ENCODE measurements at places on chromosomes 3 and 15. TPM values are rescaled to one million over a fixed set of nuclear protein-coding genes. Genes with fewer than 3 reads are reported as not detected.

- no peak for DNase-seq
Measured at GRCh38 chr15:40088929-40089755, 19.5 kb downstream of the BMF start.

DNA sequence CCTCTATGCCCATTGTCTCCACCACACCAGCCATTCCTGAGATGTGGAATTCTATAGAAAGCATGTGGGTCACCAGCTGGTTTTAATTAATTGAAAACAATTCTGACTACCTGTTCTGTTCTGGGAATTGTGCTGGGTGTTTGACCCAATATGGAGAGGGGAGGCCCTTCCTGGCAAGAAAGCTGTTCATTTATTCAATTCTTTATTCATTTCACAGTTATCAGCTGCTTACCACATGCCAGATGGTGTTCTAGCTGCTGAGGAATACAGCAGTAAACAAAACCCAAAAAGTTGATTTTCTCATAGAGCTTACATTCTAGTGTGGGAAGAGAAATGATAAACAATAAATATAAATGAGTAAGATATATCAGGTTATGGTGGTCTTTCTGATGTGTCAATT lies 296.1 kb upstream of the RASGRP1 start:
- no peak for DNase-seq

DNA sequence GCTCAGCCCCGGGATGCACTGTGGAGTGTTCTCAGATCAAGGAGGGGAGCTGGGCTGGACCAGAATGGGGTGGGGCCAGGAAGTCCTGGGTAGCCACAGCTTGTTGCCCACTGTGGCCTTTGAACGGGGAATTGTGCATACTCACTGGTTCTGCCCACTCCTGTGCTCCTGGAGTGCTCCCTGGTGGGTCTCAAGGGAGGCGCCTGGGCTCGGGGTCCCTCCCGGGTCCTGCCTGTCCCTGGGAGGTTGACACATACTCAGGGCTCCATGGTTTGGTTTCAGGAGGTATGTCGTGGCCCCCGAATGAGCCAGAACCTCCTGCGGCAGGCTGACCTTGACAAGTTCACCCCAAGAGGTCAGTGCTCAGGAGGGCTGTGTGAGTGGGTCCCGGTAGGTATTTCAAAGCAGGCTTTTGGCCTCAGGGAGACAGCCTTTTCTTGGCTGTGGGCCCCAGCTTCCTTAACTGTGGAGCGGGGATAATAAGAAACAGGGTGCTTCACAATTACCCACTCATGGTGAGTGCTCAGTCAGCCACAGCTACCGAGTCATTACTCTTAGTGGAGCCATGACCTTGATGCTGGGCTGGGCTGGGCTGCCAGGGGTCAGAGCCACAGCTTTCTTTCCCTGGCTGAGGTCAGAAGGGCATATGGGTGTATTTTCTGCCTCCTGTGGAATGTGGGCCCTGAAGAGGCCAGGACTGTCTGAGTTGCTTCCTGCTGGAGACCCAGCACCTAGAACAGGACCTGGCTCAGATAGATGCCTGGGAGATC lies 7.6 kb downstream of the DNAH1 start:
- no peak for DNase-seq

Gene GPR176
- total RNA-seq, result 1.8 TPM

GRCh38 chr3:14452740-14453710 lies 50.6 kb downstream of the SLC6A6 start:
- peak; percentile 95 for DNase-seq

- DNase-seq, result no peak
Measured at GRCh38 chr15:48017747-48018146, 103.0 kb upstream of the SLC24A5 start.

GRCh38 chr3:30400926-30401325 lies 205.5 kb upstream of the TGFBR2 start:
- DNase-seq, result no peak

DNA sequence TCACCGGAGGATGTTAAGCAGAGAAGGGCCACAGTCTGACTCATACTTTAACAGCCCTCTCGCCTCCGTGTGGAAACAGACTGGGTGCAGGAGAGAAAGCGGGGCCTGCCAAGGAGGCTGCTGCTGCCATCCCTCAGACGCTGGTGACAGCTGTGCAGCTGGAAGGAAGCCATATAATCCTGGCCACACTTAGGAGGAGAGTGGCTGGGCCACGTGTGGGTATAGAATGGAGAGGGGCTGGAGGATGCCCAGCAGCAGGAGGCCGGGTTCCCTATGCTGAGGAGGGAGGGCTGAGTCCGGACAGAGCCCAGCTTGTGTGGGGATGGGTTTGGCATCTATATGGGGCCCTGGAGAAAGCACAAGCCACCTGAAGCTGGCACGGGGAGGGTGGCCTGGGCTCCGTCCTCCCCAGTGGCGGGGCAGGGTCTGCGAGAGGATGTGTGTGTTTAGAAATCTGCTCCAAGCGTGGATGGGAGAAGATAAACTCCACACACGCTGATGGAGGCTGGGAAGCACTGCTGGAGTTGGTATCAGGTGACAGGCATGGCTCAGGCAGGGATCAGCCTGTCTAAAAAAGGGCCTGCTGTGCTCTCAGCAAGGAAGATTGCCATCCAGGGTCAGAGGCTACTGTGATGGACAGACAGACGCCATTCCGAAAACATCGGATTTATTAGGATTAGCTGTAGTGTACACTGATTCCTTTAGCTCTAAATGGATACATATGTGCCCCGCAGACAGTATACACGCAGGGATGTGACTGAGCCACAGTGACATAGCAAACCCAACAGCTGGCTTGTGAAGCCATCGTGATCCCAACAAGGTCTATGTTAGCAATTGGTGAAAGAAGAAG lies 15.9 kb downstream of the ABTB1 start:
- DNase-seq, result peak; percentile 7

DNA sequence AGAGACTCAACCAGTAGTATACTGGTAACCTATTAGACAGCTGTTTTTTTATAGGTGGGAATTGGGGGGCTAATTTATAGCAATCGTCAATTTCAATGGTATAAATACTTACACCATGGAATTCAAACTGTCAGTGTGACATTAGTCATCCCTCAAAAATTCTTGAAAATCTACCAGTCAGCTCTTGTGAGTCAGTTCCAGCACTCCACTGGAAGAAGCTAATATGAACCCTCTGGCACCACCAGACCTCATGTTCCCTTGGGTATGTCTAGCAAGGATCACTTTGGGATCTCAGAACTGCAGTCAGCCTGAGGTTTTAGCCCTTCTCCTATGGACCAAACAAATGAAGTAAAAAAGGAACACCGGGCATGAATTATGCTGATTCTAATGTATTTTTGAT lies 11.8 kb upstream of the UACA start:
- DNase-seq, result no peak

DNA sequence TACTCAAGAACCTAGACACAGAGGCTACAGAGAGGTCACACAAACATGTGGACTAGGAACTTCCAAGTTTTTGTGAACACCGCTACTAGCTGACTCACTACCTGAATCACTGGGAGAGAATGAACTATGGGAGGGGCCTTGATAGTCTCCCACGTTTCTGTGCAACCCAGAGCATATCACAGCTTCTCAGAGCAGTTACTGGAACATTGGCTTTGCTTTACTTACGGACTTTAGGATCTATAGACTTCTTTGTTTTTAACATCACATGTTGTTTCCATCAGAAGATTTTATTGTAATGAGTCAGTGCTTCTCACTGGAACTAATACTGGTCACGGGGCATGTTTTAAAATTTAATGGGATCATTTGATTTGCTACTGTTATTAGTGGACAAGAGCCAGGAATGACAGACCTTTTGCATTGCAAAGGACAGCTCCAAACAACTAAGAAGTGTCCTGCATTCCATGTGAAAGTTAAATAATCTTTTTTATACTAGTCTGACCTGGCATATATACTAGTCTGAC lies 35.6 kb downstream of the RTP4 start:
- DNase-seq, result no peak

GRCh38 chr3:191435981-191436380 lies 25.0 kb upstream of the PYDC2 start:
- DNase-seq, result no peak

GRCh38 chr3:121431726-121432517 lies 113.9 kb downstream of the POLQ start:
- no peak for DNase-seq

DNA sequence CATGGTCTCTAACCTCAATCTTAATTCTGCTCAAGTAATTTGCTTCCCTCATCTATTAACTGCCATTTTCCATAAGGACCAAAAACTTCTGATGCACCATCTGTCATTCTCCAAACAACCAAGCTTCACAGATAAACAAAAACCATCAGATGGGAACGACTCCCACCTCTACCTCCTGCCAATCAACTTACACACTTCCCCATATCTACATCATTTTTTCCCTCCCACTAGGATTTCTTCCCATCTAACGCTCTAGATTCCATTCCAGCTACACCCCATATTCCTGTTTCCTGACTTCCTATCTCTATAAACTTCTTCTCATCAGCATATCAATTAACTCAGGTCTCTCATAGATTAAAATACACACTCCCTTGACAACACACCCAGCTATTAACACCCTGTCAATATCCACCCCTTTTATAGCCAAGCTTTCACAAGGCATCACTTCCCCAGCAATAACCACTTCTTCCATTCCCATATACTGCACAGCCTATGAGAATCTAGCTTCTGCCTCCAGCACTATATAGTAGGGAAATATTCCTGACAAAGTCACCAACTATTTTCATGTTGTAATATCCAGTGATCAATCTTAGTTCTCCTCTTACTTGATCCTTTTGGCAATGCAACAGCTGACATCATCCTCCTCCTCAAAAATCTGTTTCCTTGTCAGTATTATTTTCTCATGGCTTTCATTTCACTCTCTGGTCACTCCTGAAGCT lies 39.2 kb downstream of the SNX4 start:
- DNase-seq, result no peak

- DNase-seq, result no peak
Measured at GRCh38 chr3:9468460-9468859, 71.0 kb downstream of the SETD5 start.

- no peak for DNase-seq
Measured at GRCh38 chr3:36165509-36166290, 214.6 kb upstream of the STAC start.

- no peak for DNase-seq
Measured at GRCh38 chr15:28887339-28888174, 1.8 kb downstream of the APBA2 start.

GRCh38 chr3:178300441-178300959 lies 235.7 kb upstream of the KCNMB2 start:
- DNase-seq, result no peak

Gene HIGD2B
- not detected for total RNA-seq

DNA sequence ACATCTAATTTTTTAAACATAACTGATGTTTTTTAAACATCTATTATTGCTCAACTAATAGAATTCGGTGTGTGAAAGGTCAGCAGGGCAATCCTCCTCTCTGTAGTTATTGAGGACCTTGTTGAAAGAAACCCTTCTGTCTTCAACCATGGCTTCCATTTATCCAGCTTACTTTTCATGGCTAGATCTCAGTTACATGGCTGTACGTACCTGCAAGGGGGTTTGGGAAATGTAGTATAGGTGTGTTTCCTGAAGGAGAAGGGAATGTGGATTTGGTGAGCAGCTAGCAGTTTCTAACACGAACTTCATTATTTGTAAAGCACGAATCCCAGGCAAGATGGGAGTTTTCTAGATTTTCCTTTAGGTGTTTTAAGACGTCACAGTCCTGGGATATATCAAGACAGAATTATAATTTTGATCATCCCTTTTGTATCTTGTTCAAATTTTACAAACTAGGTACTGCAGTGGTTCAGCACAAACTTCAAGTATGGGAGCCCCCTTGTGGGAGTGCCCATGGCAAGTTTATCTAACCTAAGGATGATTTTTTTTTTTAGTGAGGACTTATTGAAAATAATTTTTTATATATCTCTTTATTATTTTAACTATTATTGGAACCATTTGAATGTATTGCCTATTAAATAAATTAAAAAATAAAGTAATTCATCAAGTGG lies 41.6 kb downstream of the FBXL2 start:
- no peak for DNase-seq

Gene PAK6
- 1.1 TPM for total RNA-seq

Gene UBAP1L
- 9.9 TPM for total RNA-seq

- DNase-seq, result no peak
Measured at GRCh38 chr3:161156936-161157335, 51.8 kb upstream of the B3GALNT1 start.

GRCh38 chr3:65107174-65107573 lies 419.4 kb upstream of the ADAMTS9 start:
- DNase-seq, result no peak

DNA sequence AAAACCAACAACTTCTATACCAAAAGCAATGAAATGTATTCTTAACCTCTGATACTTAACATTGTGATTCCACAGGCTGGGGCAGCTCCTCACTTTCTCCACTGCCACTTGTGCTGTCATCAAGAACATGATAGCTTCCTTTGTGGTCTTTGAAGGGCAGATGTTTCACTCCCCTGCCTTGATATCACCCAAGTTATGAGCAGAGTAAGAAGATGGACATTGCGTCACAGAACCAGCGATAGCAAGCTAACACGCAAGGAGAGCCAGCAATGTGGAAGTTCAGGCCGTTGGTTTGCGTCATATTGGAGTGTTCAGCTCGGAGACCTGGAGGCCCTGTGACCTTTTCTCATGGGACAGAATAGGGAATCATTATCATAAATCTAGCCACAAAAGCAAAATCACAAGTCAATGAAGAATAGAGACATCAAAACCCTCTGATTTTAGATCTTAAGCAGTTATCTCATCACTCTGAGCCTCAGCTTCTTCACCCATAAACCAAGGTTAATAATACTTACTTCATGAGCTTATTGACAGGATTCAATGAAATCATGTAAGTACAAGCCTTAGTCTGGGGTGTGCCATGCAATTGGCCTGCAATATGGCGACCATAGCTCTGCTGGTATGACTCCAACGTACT lies 183.8 kb upstream of the THBS1 start:
- no peak for DNase-seq

Gene SLC28A2
- total RNA-seq, result 0.12 TPM

- no peak for DNase-seq
Measured at GRCh38 chr3:171932153-171932611, 89.0 kb downstream of the TMEM212 start.

DNA sequence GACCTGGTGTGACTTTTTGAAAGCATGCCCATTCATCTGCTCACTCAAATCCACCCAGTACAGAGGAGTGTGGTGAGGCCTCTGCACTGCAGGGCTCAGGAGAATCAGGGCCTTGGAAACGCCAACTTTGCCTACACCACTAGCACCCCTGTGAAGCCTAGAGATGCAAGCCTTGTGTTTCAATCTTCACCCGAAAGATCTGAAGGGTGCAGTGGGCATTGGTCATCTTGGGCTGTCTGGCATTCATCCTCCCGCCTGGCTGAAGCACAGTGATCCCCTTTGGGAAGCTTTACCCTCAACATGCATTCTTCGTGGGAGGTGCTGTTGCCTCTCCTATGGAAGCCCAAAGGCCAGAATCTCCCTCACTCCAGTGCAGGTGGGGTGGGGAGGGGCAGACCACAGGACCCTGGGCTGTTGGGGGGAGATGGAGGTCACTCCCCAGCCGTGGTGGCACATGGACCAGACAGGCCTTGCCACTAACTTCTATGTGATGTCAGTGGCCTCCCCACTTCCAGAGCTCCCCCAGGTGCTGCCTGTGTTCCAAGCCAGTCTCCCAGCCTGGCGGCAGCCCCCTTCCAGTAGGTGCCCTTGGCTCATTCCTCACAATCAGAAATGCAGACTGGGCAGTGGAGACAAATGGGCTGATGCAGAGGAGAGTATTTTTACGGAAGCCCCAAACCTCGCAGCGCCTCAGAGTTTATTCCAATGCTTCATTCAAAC lies 92.5 kb downstream of the ADAMTS17 start:
- DNase-seq, result peak; percentile 10
